Naive B cell (primary cell): ENCODE measurements at places on chromosomes 2 and 18.

- no peak for DNase-seq
These were observed 4.3 kb downstream of the COL3A1 start for GRCh38 chr2:188978291-188979081.

DNA sequence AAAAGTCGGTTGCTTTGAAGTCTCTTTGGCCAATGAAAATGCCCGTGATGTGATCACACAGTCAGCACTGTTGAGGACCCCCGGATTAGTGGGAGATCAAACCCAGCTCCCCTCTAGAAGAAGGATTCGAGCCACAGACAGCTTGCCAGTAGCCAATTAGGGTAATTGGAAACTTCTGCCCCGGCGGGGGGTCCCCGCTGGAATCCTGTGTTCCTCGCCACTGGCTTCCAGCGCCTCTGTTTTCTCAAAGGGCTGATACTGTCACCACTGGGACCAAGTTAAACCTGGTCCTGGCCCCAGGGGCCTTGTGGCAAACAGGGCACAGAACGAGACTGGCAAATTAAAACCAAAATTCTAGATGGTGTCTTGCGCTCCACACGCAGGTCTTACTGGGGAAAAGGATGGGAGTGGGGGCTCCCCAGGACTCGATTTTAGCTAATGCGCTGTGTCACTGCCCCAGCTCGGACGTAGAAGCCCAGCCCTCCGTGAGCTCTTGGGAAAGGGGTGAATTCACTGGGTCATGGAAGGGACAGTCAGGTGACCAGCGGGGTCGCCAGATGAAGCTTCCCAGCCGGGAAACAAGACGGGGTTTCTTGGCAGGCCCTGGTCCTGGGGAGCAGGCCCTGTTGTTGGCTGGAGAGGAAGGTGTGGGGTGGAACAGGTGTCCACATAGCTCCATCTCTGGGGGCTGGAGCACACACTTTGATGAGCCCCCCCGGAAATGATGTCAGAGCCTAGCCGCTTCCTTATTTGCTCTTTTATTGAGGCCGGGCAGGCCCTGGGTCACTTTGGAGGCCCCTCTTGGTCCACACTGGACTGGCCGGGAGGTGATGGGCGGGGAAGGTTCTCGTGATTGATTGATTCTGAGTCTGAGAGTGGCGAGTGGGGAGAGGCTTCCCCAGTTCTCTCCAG lies 90.2 kb downstream of the SMAD7 start:
- no peak for DNase-seq

DNA sequence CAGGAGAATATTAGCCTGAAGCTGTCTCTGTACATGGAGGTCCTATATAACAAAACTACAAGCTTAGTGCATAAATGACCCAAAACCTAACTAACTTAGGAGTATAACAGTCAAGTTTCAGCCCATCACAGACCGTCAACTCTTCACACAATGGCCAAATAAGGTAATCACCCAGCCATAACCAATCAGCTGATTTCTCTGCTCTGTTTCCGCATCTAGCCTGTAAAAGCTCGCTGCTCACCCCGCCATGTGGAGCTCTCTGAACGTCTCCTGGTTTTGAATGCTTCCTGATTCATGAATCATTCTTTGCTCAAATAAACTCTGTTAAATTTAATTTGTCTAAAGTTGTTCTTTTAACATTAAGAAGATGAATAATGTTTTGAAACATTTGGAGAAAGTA lies 593.6 kb downstream of the TMX3 start:
- no peak for DNase-seq

- no peak for DNase-seq
These were observed 167.3 kb upstream of the SKOR2 start for GRCh38 chr18:47418746-47419145.

DNA sequence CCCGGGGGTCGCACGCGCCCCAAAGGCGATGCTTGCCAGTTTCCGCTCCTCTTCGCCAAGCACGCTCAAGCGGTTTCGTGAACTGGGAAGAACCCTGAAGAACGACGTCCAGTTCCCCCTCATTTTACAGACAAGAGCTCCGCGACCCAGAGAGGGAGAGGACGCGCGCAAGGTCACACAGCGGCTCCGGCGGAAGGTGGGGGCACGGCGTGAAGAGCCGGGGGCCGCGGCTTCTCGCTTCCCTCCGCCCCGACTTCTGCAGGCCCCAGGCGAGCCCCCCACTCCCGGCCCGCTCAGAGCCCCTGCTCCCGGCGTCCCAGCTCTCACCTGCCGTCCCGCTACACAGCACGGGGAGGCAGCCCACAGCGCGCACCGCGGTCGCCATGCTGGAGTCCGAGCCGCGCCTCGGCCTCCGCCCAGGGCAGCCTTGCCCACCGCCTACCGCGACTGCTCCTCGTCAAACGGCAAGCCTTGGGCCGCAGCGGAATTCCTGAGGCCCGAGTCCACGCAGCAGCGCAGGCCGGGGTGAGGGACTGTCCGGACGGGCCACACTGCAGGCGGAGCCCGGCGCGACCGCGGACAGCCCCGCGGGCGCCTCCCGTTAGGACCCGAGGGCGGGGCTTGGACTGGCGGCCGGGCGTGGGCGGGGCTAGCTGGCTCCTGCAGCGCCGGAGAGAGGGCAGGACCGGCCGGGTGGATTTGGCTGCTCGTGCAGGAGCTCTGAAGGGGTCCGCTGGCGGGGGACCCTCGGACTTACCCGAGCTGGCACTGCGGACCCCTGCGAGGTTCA lies at the start of gene MRPS5:
Gene MRPS5, minus strand, starts transcription at position 402 of the 790 bp plus-strand sequence. Its CDS starts 17 bp downstream, at position 385.
- DNase-seq: peak; percentile 85
